LHCN-M2 (cell line): ENCODE measurements at places on chromosomes 5 and 9. TPM values are rescaled to one million over a fixed set of nuclear protein-coding genes. Genes with fewer than 3 reads are reported as not detected.

Gene EGR1
- 4.1 and 7.2 TPM in 2 replicates for total RNA-seq

Gene ZSWIM6
- total RNA-seq = 10.0 and 12.1 TPM in 2 replicates

Gene MRPS30
- total RNA-seq = 68.9 and 70.8 TPM in 2 replicates

Gene FOXD1
- 23.5 and 24.8 TPM in 2 replicates for total RNA-seq

Gene CDH9
- not detected in 2 replicates for total RNA-seq

Gene OLFML2A
- total RNA-seq = 6.2 and 14.2 TPM in 2 replicates

Gene DCAF12
- total RNA-seq = 21.7 and 25.0 TPM in 2 replicates

Gene NR4A3
- 0.06 and 0.19 TPM in 2 replicates for total RNA-seq

Gene DDX4
- total RNA-seq = not detected in 2 replicates

Gene CDH18
- total RNA-seq = 0.06 and 0.38 TPM in 2 replicates

Gene TMEFF1
- 0.51 and 2.4 TPM in 2 replicates for total RNA-seq

Gene IFNA2
- not detected in 2 replicates for total RNA-seq

Gene TXNDC8
- total RNA-seq = not detected in 2 replicates

Gene PCDHA1
- total RNA-seq = 0.06 TPM in 2 replicates

Gene FOXD4L4
- total RNA-seq = 0.06 and 0.17 TPM in 2 replicates

Gene CYLC2
- not detected in 2 replicates for total RNA-seq
